ENCODE measurements at places on chromosomes 12 and 14.

DNA sequence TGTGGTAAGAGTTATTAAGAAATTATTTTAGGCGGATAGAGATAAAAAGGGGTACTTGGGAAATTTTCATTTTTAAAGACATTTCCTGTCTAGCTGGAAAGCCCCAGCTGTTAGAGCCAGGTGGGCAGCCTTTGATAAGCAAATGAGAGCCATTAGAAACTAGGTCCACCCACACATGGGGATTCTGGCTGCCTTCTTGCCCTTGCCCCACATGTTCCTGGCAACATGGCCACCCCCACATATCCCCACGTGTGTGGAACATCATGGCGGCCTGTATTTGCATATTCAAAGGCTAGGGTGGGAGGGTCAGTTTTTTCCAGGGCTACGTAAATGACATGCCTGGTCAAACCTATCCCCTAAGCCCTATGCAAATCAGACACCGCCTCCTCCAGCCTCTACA, 1382.1 kb downstream of the AACS start:
- no peak for DNase-seq

DNA sequence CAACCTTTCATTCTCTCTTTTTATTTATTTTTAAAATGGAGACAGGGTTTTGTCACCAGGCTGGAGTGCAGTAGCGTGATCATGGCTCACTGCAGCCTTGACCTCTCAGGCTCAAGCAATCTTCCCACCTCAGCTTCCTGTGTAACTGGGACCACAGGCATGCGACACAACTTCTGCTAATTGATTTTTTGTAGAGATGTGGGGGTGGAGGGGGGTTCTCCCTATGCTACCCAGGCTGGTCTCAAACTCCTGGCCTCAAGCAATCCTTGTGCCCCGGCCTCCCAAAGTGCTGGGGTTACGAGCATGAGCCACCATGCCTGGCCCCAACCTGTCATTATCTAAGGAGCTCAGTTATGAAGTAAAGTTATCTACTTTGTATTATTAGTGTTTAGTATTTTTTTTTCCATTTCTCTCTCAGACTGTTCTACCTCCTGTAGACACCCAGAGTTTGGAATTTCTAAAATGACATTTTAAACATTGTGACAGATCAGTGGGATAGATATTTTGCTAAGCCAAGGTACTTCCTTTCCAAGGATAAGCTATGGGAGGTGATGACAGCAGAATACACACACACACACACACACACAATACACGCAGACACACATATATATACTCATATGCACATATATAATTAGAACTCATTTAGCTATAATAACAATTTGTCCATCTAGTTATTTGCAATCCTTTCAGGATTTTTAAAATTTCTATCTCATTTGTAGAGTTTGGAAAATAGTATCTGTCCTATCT, 2.1 kb upstream of the USP44 start:
- no peak for DNase-seq

DNA sequence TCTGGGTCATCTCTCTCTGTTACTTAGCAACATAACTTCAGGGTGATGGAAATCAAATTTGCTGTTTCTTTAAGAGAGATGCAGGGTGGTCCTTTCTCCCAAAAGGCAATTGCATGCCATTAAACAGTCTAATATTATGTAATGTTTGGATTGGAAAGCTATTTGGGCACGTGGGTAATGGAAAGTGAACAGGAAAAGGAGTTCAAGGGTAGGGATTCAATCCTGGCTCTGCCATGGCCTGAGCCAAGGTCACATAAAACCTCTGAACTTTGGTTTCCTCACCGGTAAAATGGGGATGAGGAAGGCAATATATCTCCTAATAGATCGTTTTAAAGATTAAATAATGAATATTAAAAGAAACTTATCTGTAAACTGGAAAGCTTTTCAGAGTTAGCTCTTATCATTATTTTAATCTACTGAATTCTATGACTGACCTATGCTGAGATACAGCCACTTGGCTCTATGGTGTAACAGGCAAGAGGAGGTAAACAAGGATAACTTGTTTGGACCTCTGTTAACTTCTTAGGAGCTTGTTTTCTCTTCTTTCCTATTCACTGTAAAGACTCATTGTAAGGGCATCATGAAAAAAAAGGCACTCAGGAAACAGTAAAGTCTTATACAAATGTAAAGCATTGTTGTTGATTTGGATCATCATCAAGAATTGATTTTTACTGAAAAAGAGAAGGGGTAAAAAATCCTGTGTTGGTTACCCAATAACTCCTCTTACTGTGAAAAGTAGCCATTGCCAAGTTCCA, 55.7 kb upstream of the OVCH1 start:
- DNase-seq = no peak

DNA sequence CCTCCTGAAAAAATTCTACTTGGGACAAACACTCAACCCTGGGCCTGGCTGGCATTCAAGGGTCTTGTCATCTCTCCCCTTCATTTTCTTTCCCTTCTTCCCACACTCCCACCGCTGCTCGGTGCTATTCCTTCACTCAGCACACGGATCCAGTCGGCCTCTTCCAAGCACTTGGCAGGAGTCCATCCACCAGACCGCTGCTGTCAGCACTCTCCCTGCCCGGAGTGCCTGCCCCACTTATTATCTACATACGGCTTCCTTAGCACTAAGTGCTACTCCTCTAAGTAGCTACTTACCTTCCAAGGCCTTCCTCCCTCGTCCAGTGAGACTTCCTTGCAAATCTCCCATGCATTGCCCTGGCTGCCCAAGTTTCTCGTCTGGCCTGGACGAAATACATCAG, 29.8 kb downstream of the CALM1 start:
- DNase-seq = peak; percentile 32

DNA sequence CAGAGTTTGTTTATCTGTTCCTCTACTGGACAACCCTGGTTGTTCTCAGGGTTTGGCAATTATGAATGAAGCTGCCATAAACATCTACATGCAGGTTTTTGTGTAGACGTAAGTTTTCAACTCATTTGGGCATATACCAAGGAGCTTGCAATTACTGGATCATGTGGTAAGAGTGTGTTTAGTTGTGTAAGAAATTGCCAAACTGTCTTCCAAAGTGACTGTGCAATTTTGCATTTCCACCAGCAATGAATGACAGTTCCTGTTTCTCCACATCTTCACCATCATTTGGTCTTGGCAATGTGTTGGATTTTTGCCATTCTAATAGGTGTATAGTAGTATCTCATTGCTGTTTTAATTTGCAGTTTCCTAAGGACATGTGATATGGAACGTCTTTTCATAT, 39.8 kb upstream of the FBXO33 start:
- no peak for DNase-seq

DNA sequence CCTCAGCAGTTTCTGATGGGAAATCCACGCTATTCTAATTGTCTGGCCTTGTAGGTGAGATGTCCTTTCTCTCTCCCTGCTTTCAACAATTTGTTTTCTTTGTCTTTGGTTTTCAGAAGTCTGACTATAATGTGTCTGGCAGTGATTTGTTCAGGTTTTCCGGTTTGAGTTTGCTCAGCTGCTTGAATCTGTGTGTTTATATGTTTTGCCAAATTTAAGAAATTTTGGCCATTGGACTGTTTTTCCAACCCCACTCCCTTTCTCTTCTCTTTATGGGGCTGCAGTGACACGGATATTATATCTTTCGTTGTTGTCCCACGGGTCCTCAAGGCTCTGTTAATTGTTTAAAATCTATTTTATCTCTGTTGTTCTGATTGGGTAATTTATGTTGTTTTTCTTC, 105.0 kb downstream of the ADGRD1 start:
- DNase-seq = no peak

- DNase-seq = no peak
Measured at GRCh38 chr14:41362139-41362538, 244.5 kb upstream of the LRFN5 start.

- no peak for DNase-seq
Measured at GRCh38 chr12:12427568-12427967, 70.7 kb downstream of the BORCS5 start.

DNA sequence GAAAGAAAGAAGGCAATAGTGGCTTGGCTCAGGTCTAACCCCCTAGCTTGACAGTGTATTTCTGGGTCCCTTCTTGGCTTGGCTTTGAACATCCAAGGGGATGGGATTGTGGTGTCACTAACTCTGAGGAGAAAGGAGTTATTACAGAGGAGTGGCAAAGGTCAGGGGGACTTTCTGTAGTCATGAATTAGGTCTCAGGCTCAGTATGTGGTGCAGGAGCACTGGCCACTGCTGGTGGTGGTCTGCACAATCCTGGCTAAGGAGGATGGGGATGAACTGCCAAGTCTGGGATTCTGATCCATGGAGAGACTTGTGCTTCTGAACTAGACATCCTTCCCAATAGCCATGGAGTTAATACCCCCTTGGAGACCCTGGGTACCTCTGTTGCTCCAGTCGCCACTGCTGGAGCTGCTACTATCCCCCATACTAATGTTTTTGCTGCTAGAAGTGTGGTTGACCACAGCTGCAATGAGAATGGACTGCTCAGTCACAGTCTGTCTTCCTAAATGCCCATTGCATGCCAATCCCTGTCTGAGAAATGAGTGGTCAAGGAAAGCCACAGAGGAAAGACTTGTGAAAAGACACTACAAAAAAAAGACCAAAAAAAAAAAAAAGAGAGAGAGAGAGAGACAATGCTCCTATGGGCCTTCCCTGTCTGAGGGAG, 32.5 kb downstream of the KRT76 start:
- no peak for DNase-seq

Measured in right lung (tissue), 10 donors.